K562 (cell line): ENCODE measurements at places on chromosomes 12 and 14. TPM values are rescaled to one million over a fixed set of nuclear protein-coding genes. Genes with fewer than 3 reads are reported as not detected.

DNA sequence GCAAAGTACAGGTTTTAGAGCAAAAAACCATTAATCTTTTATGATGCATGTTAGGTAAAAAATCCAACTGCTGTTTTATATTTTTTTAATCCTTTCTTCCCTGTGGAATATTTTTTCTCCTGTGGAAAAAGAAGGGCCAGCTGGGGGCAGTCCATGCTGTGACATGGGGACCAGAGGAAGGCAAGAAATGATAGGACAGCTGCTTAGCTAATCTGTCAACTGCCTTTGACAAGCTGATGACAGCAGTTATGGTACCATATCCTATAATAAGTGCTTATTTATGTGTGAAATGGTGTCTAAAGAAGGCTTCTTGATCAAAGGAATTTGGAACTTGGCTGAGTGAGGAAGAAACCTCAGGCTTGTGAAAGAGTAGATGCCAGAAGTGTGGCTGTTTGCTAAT is 452.4 kb upstream of the NOVA1 start:
- DNase-seq = no peak

DNA sequence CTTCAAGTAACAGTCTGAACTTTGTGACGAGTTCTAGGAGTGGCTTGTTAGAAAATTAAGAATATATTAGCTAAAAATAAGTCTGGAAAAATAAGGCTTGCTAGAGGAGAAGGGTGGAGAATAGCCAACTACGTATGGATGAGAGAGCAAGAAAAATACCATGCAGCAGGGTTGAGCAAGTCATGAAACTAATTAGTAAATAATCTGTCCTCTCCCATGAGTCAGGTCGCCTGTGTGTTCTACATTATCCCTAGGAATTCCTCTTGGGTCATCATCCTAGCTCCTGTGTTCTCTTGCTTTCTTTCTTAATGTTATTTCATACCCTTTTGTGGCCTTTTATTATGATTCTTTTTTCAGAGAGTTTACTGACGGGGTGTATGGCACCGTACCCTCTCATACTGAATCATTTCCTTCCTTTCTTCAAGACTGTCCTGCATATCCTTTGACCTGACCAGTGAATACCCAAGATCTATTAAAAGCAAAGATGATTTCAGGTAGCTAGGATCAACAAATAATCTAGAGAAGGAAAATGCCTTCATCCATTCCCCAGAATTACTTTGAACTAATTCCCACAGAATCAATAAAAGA is 177.2 kb upstream of the NPAS3 start:
- no peak for DNase-seq

DNA sequence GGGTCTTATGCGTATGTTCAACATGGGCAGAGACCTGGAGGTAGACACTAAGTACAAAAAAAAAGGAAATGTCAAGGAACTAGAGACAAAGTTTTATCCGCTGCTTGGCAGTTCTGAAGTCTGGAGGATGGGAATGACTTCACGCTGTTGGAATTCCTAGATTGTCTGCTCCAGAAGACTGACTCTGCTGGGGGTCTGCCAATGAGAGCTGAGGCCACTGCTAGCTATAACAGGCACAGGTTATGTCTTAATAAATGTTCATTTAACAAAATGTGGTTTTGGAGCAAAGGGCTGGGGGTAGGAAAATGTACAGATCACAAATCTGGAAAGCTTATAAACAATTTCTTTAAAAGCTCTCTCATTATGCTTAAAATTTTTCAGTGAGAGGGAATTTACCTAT is 5.9 kb downstream of the RNASE8 start:
- no peak for DNase-seq

DNA sequence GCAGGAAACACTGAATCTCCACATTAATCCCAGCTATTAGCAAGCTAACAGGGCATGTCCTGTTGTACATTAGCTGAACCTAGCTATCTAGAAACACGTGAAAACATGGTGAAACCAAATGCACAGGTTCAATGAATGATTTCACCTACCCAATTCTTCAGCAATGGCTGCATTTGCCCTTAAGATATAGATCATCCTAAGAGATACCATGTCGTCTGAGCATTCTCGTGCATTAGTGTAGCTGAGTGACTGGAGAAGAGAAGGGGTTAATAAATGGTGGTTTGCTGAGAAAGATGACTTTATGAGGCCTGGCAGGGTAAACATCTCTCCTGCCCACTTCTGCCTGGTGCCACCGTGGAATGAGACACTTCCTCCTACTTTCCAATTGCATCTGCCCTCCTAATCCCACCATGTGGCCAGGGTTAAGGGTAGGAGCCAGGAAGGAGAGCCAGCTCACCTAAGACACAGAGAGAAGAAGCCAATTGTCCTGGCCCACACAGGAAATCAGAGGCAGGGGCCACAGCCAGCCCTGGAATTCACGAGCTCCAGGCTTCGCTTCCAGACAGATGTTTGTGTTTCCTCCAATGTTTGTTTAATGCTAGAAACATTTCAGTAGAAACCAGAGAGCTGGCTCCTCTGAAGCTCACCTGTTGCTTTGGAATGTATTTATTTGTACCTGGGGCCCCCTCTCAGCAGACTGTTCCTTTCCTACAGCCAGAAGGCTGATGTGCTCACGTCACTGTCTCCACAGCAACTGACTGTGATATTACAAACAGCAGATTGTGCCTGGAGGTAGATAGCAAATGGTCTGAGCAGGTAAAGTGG is 126.0 kb upstream of the PARP11 start:
- no peak for DNase-seq

DNA sequence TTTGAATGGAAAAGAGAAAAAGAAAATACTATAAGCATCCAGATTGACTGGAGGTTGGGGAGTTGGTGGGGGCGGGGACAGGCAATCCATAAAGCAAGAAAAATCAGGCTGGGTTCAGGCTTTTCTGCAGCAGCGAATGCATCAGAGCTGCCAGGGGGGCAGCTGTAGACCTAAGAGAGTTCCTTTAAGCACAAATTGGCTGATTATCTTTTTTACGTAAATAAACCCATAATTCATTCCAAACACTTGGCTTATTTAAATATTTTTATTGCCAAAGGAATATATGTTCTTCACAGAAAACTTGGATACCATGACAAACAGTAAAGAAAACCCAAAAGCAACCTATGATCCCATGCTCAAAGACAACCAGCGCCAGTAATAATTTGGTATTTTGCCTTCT is 10.2 kb downstream of the BDKRB2 start:
- no peak for DNase-seq

- peak; percentile 28 for DNase-seq
These were observed 169.9 kb downstream of the KIF21A start for GRCh38 chr12:39272871-39273655.

The DEPDC4 gene
- polyA plus RNA-seq = 5.6 and 7.4 TPM in 2 replicates

The ASIC1 gene
- 0.81 and 1.2 TPM in 2 replicates for polyA plus RNA-seq
